Memory B cell (primary cell): ENCODE measurements at places on chromosomes 4 and X.

DNA sequence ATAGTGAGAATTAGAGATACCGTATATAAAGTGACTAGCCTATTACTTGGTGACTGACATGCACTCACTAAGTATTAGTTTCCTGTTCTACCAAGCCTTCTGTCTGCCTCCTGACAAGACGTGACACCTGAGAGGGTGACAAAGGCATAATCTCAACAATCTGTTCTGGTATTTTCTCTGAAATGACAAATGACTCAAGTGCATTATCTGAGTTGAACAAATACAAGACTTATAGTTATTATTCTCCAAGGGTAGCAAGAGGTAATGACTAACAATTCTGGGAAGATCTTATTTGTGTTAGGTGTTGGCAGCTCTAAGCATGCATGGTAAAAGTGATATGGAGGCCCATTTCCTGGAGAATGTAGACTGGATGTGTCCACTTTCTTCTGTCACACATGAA, 60.6 kb downstream of the SYTL5 start:
- DNase-seq, result no peak

DNA sequence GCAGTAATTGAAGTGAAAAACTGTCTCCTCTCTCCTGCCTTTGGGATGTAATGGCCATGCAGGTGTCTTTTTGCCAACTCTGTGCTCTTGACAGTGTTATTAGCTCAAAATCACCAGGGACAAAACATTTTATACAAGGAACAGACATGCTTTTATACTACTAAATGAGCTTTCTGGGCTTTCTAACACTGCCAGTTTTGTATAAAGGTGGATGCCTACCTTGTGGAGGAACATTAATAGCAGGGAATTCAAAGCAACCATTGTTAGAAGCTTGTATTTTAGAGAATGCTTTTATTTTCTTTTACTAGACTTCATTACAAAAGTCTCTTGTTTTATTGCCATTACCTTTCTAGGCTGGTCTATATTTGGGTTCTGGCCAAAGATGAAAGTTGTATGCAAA, 54.7 kb upstream of the ARSJ start:
- no peak for DNase-seq

- DNase-seq, result no peak
Observed at GRCh38 chr4:35125995-35126712, 1118.2 kb downstream of the ARAP2 start.

GRCh38 chr4:16862697-16863096, 35.7 kb downstream of the LDB2 start:
- no peak for DNase-seq

DNA sequence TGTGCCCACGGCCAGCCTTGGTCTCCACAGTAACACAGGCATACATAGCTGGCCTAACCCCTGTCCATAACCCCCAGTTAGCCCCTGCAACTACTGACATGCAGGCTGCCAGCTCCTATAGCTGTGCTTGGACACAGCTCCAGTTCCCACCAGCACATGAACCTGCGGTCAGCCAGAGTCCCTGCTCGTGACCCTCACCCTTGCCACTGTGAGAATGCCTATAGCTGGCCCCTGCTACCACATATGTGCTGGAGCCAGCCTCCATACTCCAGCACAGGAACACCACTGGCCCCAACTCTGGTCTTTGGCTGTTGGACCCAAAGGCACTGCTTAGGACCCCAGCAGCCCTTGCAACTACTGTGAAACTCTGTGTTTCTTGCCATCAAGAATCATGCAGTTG, 930.9 kb downstream of the ADGRL3 start:
- no peak for DNase-seq

- no peak for DNase-seq
Observed at GRCh38 chr4:62822306-62822705, 1586.9 kb downstream of the TECRL start.

- no peak for DNase-seq
Observed at GRCh38 chr4:107826421-107826980, 1.8 kb downstream of the SGMS2 start.

GRCh38 chr4:118957722-118958445, 69.2 kb downstream of the SYNPO2 start:
- no peak for DNase-seq

DNA sequence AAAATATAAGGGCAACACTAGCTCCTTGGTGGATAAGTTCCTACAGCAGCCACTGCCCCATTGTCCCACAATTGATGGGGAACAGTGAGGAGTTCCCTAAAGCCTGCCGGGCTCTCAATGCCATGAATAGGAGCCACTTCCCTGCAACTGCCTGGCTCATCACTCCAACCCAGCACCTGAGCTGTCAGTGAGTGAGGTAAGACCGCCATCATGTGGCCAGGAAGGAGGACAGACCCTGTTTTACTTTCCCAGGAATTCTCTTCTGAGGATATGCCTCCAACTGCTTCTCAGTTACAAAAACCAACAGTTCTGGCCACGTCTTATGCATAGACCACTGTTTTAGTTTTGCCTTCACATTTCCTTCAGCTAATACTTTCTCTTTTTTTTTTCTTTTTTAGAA, 45.5 kb downstream of the SRPX start:
- no peak for DNase-seq

- DNase-seq, result no peak
Observed at GRCh38 chr4:1405636-1406393, 427 bp downstream of the NKX1-1 start.
